Gastroesophageal sphincter (tissue), 4 donors: ENCODE measurements at places on chromosomes 2 and 18.

DNA sequence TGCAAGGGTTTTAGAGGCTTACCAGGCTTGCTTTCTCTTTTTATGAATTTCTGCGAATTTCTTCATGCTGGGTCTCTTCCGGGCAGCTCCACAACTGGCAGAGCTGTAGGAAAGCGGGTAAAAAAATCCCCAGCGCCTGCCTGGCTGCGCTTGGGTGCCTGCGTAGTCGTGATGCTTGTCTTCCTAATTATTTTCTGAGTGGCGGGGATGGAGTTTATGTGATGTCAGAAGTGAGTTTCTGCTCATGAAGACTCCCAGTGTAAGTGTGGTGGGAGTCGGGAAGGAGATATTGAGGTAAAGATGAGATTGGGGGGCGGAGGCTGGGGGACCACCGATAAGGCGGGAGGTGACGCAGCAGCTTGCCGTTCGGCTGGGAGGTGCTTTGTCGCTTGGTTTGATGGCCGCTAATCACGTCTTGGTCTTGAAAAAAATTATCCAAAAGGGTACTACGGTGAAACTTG, 229.8 kb downstream of the LDLRAD4 start:
- H3K27ac ChIP-seq, result no peak overlapping the region
- no peak overlapping the region for H3K4me3 ChIP-seq
- peaks cover 63% of the 10 kb centered on the region for H3K4me1 ChIP-seq
- H3K36me3 ChIP-seq, result no peaks in the 10 kb centered on the region

GRCh38 chr2:78864205-78864604, 161.3 kb upstream of the REG3G start:
- no peaks in the 10 kb centered on the region for H3K27me3 ChIP-seq
- no peaks in the 10 kb centered on the region for H3K36me3 ChIP-seq
- H3K4me1 ChIP-seq, result no peaks in the 10 kb centered on the region
- no peak for ATAC-seq

GRCh38 chr2:7900593-7900992, 781.3 kb upstream of the ID2 start:
- ATAC-seq, result no peak
- no peaks in the 10 kb centered on the region for H3K27me3 ChIP-seq
- no peak overlapping the region for H3K27ac ChIP-seq
- no peaks in the 10 kb centered on the region for H3K36me3 ChIP-seq

GRCh38 chr2:23530909-23531276, 145.9 kb downstream of the KLHL29 start:
- no peaks in the 10 kb centered on the region for H3K4me1 ChIP-seq
- H3K27ac ChIP-seq, result no peak overlapping the region
- no peaks in the 10 kb centered on the region for H3K27me3 ChIP-seq
- no peak overlapping the region for H3K4me3 ChIP-seq

- no peak overlapping the region for H3K4me3 ChIP-seq
- no peak overlapping the region for H3K27ac ChIP-seq
- ATAC-seq, result no peak
- no peaks in the 10 kb centered on the region for H3K27me3 ChIP-seq
Measured at GRCh38 chr2:1925928-1926327, 181.6 kb upstream of the PXDN start.

GRCh38 chr2:194166818-194167217, 1490.2 kb upstream of the SLC39A10 start:
- no peaks in the 10 kb centered on the region for H3K27me3 ChIP-seq
- no peak for ATAC-seq
- H3K4me3 ChIP-seq, result no peak overlapping the region
- no peaks in the 10 kb centered on the region for H3K36me3 ChIP-seq
- no peak overlapping the region for H3K27ac ChIP-seq

- no peaks in the 10 kb centered on the region for H3K4me1 ChIP-seq
- H3K27me3 ChIP-seq, result no peaks in the 10 kb centered on the region
- ATAC-seq, result no peak
- no peak overlapping the region for H3K27ac ChIP-seq
Measured at GRCh38 chr2:124485659-124486058, 460.6 kb downstream of the CNTNAP5 start.

GRCh38 chr2:189498205-189498604, 56.9 kb downstream of the WDR75 start:
- no peaks in the 10 kb centered on the region for H3K27me3 ChIP-seq

DNA sequence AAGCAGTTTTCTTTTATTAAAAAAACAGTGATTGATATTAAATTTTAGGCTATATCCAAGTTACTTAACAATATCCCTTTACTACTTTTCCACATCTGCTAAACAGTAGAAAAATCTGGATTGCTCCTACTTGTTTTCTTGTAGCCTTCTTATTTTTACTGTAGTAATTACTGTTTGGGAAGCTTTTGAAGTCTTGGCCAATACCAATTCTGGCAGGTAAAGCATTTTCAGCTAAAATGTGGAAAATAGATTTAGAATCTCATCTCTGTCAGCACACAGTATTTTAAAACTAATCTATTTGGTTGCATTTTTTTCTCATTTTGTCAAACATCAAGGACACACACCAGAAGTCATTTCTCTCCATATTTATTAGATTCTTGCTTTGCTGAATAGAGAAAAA, 1485.7 kb upstream of the PIK3C3 start:
- no peaks in the 10 kb centered on the region for H3K4me1 ChIP-seq
- H3K27ac ChIP-seq, result no peak overlapping the region
- H3K27me3 ChIP-seq, result no peaks in the 10 kb centered on the region
- H3K4me3 ChIP-seq, result no peak overlapping the region
- ATAC-seq, result no peak

DNA sequence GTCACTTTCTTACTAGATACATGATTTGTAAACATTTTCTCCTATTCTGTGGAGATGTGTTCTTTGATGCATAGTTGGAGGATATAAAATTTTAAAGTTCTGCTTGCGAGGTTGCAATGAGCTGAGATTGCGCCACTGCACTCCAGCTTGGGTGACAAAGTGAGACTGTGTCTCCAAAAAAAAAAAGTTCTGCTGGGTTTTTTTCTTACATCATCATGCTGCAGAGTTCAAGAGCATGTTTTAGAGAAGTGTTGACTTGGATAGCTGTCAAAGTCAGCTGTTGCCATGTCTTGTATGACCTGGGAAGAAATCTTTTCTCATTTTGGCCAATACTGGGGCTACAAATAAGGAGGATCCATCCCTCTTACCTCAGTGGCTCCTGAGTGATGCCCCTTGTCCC, 71.3 kb downstream of the UGGT1 start:
- no peak overlapping the region for H3K27ac ChIP-seq
- H3K4me3 ChIP-seq, result no peak overlapping the region
- no peaks in the 10 kb centered on the region for H3K4me1 ChIP-seq
- no peaks in the 10 kb centered on the region for H3K27me3 ChIP-seq

- H3K36me3 ChIP-seq, result peaks cover 73% of the 10 kb centered on the region
- no peak for ATAC-seq
- H3K4me3 ChIP-seq, result no peak overlapping the region
- no peak overlapping the region for H3K27ac ChIP-seq
- H3K4me1 ChIP-seq, result no peaks in the 10 kb centered on the region
Measured at GRCh38 chr2:169946092-169946491, 118.8 kb downstream of the UBR3 start.

GRCh38 chr2:32289165-32289999, 11.7 kb downstream of the YIPF4 start:
- no peak overlapping the region for H3K27ac ChIP-seq
- no peaks in the 10 kb centered on the region for H3K27me3 ChIP-seq
- no peaks in the 10 kb centered on the region for H3K4me1 ChIP-seq

GRCh38 chr2:155895016-155895415, 437.5 kb downstream of the NR4A2 start:
- no peak overlapping the region for H3K4me3 ChIP-seq
- no peaks in the 10 kb centered on the region for H3K4me1 ChIP-seq
- no peaks in the 10 kb centered on the region for H3K27me3 ChIP-seq
- H3K27ac ChIP-seq, result no peak overlapping the region
- ATAC-seq, result no peak

- no peak overlapping the region for H3K27ac ChIP-seq
- no peak for ATAC-seq
- no peaks in the 10 kb centered on the region for H3K4me1 ChIP-seq
- no peak overlapping the region for H3K4me3 ChIP-seq
Measured at GRCh38 chr2:53087262-53087873, 680.2 kb upstream of the CHAC2 start.

GRCh38 chr2:226664140-226664539, 135.5 kb downstream of the IRS1 start:
- no peaks in the 10 kb centered on the region for H3K27me3 ChIP-seq
- no peaks in the 10 kb centered on the region for H3K36me3 ChIP-seq
- H3K4me1 ChIP-seq, result no peaks in the 10 kb centered on the region
- no peak for ATAC-seq

GRCh38 chr2:136281281-136282114, 163.5 kb upstream of the CXCR4 start:
- H3K27ac ChIP-seq, result no peak overlapping the region
- H3K36me3 ChIP-seq, result no peaks in the 10 kb centered on the region
- no peaks in the 10 kb centered on the region for H3K4me1 ChIP-seq

GRCh38 chr2:17475286-17475685, 43.0 kb downstream of the RAD51AP2 start:
- no peak overlapping the region for H3K27ac ChIP-seq
- no peaks in the 10 kb centered on the region for H3K36me3 ChIP-seq
- no peaks in the 10 kb centered on the region for H3K4me1 ChIP-seq
- no peaks in the 10 kb centered on the region for H3K27me3 ChIP-seq

DNA sequence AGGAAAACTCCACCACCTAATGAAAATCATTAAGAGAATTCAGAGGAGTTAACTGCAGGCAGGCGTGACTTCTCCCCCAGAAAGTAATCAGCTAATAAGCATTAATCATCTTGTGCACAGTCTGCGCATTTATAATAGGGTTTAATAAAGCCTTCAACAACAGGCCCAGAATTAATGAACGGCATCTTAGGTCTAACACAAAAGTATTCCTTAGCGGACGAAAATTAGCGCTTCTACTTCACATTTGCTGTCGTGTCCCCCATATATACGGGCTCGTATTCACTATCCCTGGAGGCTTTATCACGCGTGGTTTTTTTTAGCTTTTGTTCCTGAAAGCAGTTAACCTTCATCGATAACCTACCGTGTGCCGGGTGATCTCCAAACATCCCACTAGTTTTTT, 1.8 kb downstream of the ATP8B1 start:
- H3K4me1 ChIP-seq, result peaks cover 60% of the 10 kb centered on the region
- ATAC-seq, result no peak
- H3K4me3 ChIP-seq, result peak overlapping the region; percentile 59
- no peaks in the 10 kb centered on the region for H3K27me3 ChIP-seq
- H3K27ac ChIP-seq, result no peak overlapping the region

DNA sequence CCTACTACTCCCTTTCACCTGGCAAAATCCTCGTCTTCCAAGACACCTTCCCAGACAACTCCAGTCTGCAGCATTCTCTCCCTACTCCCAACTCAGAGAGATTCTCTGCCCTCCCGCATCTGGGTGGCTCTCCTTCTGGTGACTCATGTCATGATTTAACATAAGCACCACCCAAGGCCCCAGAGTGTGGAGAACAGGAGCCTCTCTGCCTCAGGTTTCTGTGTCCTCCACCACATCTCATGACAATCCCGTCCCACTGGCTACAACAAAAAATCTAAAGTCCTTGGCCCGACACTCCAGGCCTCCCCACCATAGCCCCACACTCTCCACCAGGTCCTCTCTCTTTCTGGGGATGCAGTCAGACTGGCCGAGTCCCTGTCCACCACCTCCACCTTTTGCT, 197.1 kb downstream of the BCL11A start:
- H3K4me1 ChIP-seq, result no peaks in the 10 kb centered on the region
- no peaks in the 10 kb centered on the region for H3K27me3 ChIP-seq
- H3K27ac ChIP-seq, result no peak overlapping the region

- no peak for ATAC-seq
- no peak overlapping the region for H3K4me3 ChIP-seq
- H3K4me1 ChIP-seq, result peaks cover 31% of the 10 kb centered on the region
Measured at GRCh38 chr2:241862775-241863535, 4.3 kb upstream of the PDCD1 start.

- H3K27me3 ChIP-seq, result no peaks in the 10 kb centered on the region
- H3K27ac ChIP-seq, result no peak overlapping the region
- H3K4me1 ChIP-seq, result peaks cover 35% of the 10 kb centered on the region
- H3K36me3 ChIP-seq, result no peaks in the 10 kb centered on the region
- no peak for ATAC-seq
Measured at GRCh38 chr2:216796115-216796840, 63.6 kb downstream of the TNP1 start.

DNA sequence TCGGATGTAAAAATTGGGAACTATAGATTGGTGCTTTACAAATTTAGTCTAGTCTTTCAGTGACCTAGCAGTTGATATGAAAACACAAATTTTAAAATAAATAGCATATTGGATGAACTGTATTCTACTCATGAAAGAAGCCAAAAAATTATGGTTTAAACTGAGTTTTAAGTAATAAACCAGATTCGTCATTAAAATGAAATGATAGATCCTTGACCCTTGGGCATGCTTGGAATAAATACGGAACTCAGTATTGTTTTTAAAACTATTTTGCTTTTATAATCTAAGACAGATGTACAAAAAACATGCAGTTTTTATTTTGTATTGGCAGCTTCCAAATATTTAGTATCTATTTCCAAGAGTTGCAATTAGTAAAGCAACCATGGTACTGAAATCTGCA, 34.6 kb upstream of the TBR1 start:
- H3K4me1 ChIP-seq, result no peaks in the 10 kb centered on the region
- H3K27me3 ChIP-seq, result no peaks in the 10 kb centered on the region

DNA sequence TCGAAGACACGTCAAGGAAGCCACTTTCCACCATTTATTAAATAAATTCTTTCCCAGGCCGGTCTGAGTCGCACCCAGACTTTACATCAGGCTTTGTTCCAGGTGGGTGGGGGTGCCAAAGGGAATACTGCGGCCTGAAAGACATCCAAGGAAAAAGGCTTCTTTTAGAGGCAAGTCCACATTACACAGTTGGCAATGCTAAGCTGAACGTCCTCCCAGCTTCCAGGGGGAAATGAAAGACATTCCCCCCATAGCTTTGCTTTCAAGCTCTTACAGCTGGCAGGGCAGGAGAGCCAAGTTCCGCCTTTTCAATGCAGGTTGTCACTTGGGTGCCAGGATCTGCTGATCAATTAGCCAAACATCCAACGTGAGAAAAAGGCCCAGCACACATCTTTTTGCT, 36.5 kb upstream of the PTPN4 start:
- no peak for ATAC-seq
- H3K27me3 ChIP-seq, result no peaks in the 10 kb centered on the region
- no peaks in the 10 kb centered on the region for H3K36me3 ChIP-seq
- no peak overlapping the region for H3K27ac ChIP-seq
- H3K4me1 ChIP-seq, result no peaks in the 10 kb centered on the region

DNA sequence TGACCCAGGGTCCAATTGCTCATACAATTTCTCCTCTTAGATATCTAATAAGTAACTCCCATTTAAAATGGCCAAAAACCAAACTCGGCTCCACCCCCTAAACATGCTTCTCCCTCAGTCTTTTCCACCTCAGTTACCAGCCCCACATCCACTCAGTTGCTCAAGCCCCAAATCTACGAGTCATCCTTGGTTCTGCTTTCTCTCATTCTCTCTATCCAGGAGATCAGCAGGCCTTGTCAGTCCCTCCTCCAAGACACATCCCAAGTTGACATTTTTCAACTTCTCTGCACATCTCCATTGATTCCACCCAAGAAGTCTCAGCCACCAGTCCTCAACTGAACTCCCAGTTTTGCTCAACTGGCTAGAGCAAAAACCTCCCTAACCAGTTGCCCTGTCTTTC, 40.5 kb upstream of the RTN4 start:
- H3K27ac ChIP-seq, result no peak overlapping the region
- no peak overlapping the region for H3K4me3 ChIP-seq
- ATAC-seq, result no peak
- no peaks in the 10 kb centered on the region for H3K36me3 ChIP-seq
- no peaks in the 10 kb centered on the region for H3K27me3 ChIP-seq
- H3K4me1 ChIP-seq, result no peaks in the 10 kb centered on the region
